ENCODE measurements at places on chromosomes 3 and 15.

GRCh38 chr15:66581972-66582537 lies 16.3 kb upstream of the LCTL start:
- DNase-seq: no peak

DNA sequence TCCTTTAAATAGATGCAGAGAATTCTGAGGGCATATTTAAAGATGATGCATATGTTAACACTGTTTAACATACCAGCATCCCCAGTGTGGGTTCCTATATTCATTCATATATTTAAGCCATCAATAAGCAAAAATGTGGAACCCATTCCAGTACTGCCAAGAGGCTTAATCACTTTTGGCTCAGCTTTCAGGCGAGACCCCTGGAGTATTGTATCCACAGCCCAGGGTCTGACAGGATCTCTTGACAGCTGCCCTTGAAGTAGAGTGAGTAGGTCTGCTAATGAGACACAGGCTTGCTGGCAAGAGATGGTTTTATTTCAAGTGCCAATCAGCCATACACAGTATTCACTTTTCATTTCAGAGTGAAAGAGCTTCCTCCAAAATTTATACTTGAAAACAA lies 367.3 kb downstream of the OCA2 start:
- no peak for DNase-seq

GRCh38 chr3:169562988-169563774 lies 100.3 kb downstream of the MECOM start:
- peak; percentile 60 for DNase-seq

DNA sequence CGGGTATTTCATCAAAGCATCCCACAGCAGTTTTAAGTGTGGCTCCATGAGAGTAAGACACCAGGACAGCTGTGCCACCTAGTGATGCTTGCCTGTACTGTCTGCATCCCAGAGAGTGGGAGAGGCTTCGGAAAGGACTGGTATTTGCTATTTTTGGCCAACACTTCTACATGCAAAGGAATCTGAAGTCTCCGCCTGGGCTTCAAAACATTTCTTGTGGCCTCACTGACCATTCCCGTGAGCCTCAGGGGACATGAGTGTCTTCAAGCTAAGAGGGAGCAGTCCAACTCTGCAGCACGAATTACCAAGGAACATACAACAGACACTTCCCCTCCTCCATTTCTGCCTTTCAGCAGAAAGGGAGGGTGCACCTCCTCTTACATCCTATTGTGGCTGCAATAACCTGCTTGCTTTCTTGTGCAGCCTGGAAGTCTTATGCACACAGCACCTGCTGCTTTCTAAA lies 177.5 kb downstream of the RORA start:
- peak; percentile 44 for DNase-seq

GRCh38 chr3:143203142-143203541 lies 83.6 kb downstream of the CHST2 start:
- peak; percentile 60 for DNase-seq
